ENCODE measurements at places on chromosomes 1 and 21. TPM values are rescaled to one million over a fixed set of nuclear protein-coding genes. Genes with fewer than 3 reads are reported as not detected.
A peak's percentile ranks its signal among the peaks of the same experiment; 100 is the strongest.

The SH3D21 gene
- total RNA-seq = 47.1 TPM

DNA sequence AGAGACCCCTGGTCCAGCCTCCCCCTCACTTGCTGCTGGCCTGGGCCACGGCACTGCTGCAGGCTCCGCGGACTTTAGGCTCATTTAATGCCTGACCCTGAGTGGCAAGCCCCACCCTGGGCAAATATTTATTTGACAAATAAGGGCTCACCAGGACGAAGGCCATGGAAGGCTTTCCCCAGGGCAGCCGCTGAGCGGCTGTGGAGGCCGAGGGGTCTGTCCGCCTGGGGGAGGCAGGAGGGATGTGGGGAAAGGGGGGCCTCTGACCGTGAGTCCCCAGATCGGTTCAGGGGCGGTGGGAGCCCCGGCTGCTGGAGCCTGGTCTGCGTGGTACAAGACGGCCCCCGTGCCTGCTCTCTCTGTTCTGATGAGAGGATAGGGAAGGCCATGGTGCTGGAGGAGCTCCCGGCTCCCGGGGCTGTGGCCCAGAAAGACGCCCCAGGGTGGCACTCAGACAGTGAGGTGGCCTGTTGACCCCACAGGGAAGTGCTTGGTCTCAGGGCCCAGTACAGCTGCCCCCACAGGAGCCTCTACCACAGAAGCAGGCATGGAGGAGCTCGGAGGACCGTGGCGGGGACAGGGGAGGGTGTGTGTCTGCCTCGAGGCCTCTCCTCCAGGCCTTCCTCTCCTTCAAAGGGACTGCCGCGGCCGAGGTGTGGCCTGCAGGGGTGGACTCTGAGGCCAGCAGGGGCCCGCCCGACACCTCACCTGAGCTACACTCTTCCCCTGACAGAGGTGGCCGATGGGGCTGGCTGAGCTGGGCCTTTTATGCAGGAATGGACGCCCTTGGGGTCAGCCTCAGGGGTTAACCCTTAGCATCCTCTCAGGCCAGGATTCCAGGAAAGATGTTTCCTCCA lies 9.1 kb upstream of the C1orf159 start:
- no peak overlapping the region for H3K27ac ChIP-seq
- H3K27me3 ChIP-seq = peaks cover 4% of the 10 kb centered on the region
- no peak overlapping the region for H3K4me3 ChIP-seq
- DNase-seq = no peak

DNA sequence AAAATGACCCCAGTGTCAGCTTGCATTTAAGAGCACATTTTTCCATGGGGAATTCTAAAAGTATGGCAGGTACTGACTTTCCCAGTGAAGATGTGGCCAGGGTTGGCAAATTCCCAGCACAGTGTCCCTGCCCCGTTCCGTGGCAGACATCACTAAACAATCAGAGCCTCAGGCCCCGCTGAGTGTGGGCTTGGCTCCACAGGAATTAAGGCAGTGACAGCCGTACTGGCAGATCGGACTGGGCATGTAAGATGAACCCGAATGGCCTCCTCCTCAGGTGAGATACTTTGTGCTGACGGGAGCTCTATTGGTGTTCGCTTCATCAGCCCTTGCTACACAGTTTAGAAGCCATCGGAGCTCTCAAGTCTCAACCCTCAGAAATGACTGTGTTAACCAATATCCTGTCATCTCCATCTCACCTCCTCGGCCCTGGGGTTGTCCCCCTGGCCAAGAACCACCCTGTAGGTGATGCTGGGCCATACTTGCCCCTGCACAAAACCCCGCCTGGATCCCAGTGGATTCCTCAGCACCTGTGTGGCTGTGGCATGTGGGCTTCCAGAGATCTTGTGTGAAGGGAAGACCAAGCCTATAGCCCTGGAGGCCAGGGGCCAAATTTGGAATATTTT lies 29.0 kb upstream of the ABCG1 start:
- no peak overlapping the region for H3K4me3 ChIP-seq
- no peaks in the 10 kb centered on the region for H3K36me3 ChIP-seq
- peaks cover 25% of the 10 kb centered on the region for H3K4me1 ChIP-seq
- no peak overlapping the region for H3K27ac ChIP-seq
- no peak for DNase-seq
- H3K27me3 ChIP-seq = peaks cover 8% of the 10 kb centered on the region

The CA6 gene
- total RNA-seq = not detected

- H3K4me1 ChIP-seq = peaks cover 25% of the 10 kb centered on the region
- no peaks in the 10 kb centered on the region for H3K36me3 ChIP-seq
- no peak overlapping the region for H3K27ac ChIP-seq
- peaks cover 31% of the 10 kb centered on the region for H3K27me3 ChIP-seq
- no peak for DNase-seq
- no peak overlapping the region for H3K4me3 ChIP-seq
Observed at GRCh38 chr1:47693115-47693514, 255.3 kb downstream of the FOXD2 start.

GRCh38 chr1:22516906-22517571 lies 46.2 kb upstream of the EPHA8 start:
- no peaks in the 10 kb centered on the region for H3K4me1 ChIP-seq
- no peak for DNase-seq
- H3K27ac ChIP-seq = no peak overlapping the region
- H3K4me3 ChIP-seq = no peak overlapping the region

GRCh38 chr1:90135286-90135685 lies 140.4 kb downstream of the ZNF326 start:
- H3K4me3 ChIP-seq = no peak overlapping the region
- no peak for DNase-seq
- peaks cover 3% of the 10 kb centered on the region for H3K36me3 ChIP-seq
- no peak overlapping the region for H3K27ac ChIP-seq
- no peaks in the 10 kb centered on the region for H3K4me1 ChIP-seq
- peaks cover 31% of the 10 kb centered on the region for H3K27me3 ChIP-seq

The NBPF6 gene
- total RNA-seq = not detected

The ZNF593OS gene
- total RNA-seq = not detected

- peaks cover 38% of the 10 kb centered on the region for H3K4me1 ChIP-seq
- DNase-seq = no peak
- peak overlapping the region; percentile 53 for H3K27ac ChIP-seq
- no peaks in the 10 kb centered on the region for H3K36me3 ChIP-seq
- H3K27me3 ChIP-seq = no peaks in the 10 kb centered on the region
- H3K4me3 ChIP-seq = no peak overlapping the region
Observed at GRCh38 chr1:185404907-185405568, 88.0 kb upstream of the IVNS1ABP start.

The AMY1C gene
- total RNA-seq = not detected

GRCh38 chr1:82625537-82625936 lies 824.8 kb downstream of the ADGRL2 start:
- peaks cover 3% of the 10 kb centered on the region for H3K4me1 ChIP-seq
- no peak overlapping the region for H3K4me3 ChIP-seq
- H3K36me3 ChIP-seq = peaks cover 14% of the 10 kb centered on the region
- no peaks in the 10 kb centered on the region for H3K27me3 ChIP-seq
- H3K27ac ChIP-seq = no peak overlapping the region
- no peak for DNase-seq

GRCh38 chr21:25735646-25736597 lies 1.1 kb downstream of the GABPA start:
- H3K27me3 ChIP-seq = no peaks in the 10 kb centered on the region
- DNase-seq = no peak
- peaks cover 1% of the 10 kb centered on the region for H3K36me3 ChIP-seq

DNA sequence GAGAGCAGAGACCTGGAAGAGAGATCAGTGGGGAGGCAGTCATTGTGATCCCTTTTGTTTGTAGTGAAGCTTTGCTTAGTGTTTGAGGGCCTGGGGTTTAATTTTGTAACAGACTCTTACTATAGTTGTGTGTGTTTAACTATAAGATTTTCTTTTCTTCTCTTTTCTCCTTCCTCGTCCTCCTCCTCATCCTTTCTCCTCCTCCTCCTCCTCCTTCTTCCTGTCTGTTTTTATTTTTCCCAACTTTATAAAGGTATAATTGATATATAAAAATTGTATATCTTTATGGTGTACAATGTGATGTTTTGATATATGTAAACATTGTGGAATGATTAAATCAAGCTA lies 71.2 kb upstream of the MACF1 start:
- no peak overlapping the region for H3K4me3 ChIP-seq
- H3K36me3 ChIP-seq = no peaks in the 10 kb centered on the region
- peaks cover 34% of the 10 kb centered on the region for H3K4me1 ChIP-seq
- H3K27ac ChIP-seq = peak overlapping the region; percentile 92

GRCh38 chr1:214707306-214708087 lies 104.5 kb downstream of the CENPF start:
- no peaks in the 10 kb centered on the region for H3K4me1 ChIP-seq
- no peak for DNase-seq
- no peak overlapping the region for H3K27ac ChIP-seq
- no peak overlapping the region for H3K4me3 ChIP-seq
- no peaks in the 10 kb centered on the region for H3K27me3 ChIP-seq

The TP73 gene
- total RNA-seq = 1.4 TPM
